Effector memory CD4-positive, alpha-beta T cell (primary cell): ENCODE measurements at places on chromosomes 4 and X.

- no peak for DNase-seq
Measured at GRCh38 chr4:90061881-90062280, 65.3 kb upstream of the CCSER1 start.

DNA sequence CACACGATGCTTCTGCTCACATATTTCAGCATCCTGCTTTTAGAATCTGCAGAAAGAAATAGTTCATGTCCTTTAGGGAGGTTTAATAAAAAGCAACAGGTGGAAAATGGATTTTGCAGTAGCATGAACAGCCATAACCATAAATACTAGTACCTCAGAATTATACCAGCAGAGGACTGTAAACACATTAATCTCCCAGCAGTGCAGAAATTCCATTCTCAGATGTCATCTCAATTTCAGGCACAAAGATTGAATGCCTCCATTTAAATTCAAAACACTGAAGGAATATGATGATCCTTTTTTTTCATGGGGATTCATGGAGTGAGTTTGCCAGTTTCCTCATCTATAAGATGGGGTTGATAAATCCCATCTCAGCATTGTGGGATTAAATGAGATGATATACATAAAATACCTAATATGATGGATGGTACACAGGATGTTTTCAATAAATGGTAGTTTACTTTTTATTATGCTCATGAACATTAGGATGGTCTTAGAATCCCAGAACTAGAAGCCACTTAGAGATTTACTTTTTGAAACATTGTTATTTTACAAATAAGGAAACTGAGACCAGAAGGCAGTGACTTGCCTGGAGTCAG is 566 bp upstream of the LIMCH1 start:
- DNase-seq: no peak

- no peak for DNase-seq
Measured at GRCh38 chrX:139008185-139008584, 296.7 kb upstream of the FGF13 start.

DNA sequence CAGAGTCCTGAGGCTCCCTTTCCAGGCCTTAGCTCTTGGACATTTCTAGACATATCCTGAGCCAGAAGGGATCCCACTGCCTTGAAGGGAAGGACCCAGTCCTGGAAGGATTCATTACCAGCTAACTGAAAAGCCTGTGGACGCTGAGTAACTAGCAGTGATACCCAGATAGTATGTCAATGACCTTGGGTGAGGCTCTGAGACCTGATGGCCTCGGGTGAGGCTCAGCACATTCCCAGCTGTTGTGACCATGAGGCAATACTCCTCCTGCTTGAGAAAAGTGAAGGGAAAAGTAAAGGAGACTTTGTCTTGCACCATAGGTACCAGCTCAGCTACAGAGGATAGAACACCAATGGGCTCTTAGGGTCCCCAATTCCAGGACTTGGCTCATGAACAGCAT is 268.1 kb downstream of the DKK2 start:
- DNase-seq: no peak

GRCh38 chrX:65578346-65578745 is 43.8 kb upstream of the LAS1L start:
- DNase-seq: no peak

- DNase-seq: no peak
Measured at GRCh38 chr4:36213977-36214376, 30.3 kb downstream of the ARAP2 start.

- no peak for DNase-seq
Measured at GRCh38 chr4:14856062-14856933, 146.0 kb upstream of the CPEB2 start.

DNA sequence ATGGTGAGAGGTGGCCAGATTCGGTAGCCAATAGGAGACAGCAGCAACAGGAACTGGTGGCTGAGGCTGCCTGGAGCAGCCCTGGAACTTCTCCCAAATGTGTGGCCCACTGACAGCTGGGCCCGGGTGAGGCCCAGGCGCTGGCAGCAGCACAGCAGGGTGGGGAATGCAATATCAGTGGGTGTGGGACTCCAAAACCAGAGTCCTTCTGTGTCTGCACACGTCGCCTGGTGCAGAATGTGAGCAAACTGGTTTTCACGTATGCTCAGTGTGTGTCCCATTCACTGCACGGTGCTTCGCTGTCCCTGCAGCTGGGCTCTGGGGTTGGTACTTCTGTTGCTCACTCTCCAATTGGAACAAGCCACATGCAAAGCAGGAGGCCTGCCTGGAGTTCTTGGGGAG is 14.4 kb upstream of the CENPU start:
- no peak for DNase-seq

GRCh38 chr4:123824524-123824923 is 427.9 kb downstream of the SPRY1 start:
- DNase-seq: no peak

GRCh38 chrX:118702741-118703140 is 24.7 kb upstream of the IL13RA1 start:
- DNase-seq: no peak

DNA sequence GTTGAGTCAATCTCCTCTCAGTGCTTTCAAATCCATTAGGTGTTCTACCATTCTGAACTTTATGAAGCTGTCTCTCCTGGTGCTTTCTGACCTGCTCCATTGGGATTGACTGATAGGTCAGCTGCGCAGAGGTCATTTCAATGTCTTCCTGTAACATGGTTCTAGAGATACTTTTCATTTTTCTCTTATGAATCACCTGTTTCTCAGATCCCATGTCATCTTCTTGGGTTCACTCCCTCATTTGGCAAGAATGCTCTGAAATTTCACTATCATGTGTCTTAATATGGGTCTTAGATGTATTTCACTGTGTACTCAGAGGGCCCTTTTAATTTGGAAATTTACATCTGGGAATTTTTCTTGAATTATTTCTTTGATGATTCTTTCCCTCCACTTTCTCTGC is 13.8 kb upstream of the PGM2 start:
- DNase-seq: no peak

DNA sequence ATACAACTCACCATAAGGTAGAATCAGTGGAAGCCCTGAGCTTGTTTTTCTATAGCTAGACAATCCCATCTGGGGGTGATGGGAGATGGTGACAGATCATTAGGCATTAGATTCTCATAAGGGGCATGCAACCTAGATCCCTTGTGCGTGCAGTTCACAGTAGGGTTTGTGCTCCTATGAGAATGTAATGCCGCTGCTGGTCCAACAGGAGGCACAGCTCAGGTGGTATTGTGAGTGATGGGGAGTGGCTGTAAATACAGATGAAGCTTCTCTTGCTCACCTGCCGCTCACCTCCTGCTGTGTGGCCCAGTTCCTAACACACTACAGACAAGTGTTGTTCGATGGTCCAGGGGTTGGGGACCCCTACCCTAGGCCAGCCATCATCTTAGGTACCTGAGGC is 5.9 kb upstream of the GATB start:
- no peak for DNase-seq

DNA sequence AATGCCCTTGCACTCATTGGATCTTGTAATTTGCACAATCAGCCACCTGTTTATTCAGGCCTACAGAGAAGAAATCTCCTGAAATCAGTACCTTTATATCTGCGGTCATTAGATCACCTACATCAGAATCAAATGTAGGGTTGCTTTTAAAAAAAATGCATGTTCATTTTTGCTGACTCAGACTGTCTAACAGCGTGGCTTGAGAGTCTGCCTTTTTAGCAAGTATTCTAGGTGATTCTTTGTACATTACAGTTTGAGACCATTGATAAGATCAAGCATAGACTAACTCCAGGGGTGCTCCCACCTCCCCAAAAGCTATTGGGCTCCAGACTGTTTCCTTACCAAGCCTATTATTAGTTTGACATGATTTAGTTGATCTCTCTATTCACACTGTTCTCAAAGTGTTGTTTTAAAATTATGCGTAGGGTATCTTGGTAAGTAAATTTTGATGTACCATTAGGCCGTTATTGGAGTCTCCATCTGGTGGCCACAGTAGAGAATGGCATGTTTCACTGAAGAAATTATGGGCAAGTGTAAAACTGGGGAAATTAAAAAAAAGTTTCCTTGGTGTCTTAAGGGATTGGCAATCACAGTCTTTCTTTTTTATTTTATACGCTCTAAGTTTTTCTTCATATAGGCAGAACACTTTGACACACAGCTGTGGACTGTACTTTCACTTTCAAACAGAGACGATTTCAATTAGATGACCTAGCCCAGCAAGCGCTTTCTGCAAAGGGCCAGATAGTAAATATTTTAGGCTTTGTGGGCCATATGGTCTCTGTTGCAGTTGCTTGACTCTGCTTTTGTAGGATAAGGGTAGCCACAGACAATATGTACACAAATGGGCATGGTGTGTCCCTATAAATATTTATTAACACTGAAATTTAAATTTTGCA is 33.7 kb upstream of the MSL3 start:
- DNase-seq: no peak

GRCh38 chr4:82482387-82482786 is 52.0 kb downstream of the ENOPH1 start:
- no peak for DNase-seq

DNA sequence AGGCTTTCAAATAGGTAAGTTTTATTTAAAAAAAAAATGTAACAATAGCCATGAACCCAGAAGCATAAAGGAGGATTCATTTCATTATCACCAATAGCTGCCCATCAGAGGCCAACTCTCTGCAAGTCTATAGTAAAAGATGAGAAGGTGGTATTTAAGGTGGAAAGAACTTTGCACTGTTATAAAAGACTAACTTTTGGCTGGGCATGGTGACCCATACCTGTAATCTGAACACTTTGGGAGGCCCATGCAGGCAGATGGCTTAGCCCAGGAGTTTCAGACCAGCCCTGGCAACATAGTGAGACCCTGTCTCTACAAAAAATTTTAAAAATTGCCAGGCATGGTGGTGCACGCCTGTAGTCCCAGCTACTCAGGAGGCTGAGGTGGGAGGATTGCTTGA is 43.3 kb downstream of the RPS3A start:
- no peak for DNase-seq

DNA sequence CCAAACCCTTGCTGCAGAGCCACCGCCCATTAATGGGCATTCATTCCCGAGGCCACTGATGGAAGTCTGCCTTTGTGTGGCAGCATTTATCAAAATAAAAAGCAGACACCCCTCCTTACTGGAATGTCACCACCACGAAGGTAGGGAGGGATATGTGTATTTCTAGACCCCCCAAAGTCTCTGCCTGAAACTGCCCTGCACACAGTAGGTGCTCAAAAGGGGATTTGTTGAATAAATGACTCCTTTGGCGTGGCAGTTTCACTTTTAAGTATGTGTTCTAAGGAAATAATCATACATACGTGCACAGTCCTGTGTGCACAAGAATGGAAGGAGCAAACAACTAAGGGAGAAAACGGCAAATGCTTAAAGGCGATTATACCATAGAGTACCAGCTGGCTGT is 23.6 kb upstream of the GLOD5 start:
- DNase-seq: no peak

DNA sequence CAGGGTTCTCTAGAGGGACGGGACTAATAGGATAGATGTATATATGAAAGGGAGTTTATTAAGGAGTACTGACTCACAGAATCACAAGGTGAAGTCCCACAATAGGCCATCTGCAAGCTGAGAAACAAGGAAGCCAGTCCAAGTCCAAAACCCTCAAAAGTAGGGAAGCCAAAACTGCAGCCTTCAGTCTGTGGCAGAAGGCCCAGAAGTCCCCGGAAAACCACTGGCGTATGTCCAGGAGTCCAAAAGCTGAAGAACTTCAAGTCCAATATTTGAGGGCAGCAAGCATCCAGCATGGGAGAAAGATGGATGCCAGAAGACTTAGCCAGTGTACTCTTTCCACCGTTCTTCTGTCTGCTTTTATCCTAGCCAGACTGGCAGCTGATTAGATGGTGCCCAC is 227.2 kb downstream of the KCTD8 start:
- no peak for DNase-seq

DNA sequence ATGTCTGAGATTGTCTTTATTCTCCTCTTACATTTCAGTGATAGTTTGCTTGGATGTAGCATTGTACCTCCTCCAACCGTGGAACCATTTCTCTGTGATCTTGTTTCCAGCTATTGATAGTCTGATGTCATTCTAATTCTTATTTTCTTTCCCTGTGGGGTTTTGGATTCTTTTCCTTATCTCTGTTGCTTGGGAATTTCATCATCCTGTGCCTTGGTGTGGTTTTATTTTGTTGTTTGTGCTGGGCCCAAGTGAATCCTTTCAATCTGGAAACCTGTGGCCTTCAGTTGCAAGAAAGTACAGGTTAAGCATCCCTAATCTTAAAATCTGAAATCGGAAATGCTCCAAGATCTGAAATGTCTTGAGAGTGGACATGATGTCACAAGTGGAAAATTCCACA is 22.0 kb downstream of the MSX1 start:
- no peak for DNase-seq

DNA sequence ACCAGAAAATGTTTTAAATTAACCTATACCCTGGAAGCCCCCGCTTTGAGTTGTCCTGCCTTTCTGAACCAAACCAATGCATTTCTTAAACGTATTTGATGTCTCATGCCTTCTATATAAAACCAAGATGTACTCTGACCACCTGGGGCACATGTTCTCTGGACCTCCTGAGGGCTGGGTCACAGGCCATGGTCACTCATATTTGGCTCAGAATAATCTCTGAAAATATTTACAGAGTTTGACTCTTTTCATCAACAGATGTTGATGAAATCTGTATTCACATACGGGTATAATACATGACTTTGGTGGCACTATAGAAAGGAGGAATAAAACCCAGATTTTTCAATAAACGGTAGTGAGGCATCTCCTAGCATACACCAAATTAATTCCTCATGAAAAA is 55.7 kb downstream of the STAP1 start:
- DNase-seq: no peak

DNA sequence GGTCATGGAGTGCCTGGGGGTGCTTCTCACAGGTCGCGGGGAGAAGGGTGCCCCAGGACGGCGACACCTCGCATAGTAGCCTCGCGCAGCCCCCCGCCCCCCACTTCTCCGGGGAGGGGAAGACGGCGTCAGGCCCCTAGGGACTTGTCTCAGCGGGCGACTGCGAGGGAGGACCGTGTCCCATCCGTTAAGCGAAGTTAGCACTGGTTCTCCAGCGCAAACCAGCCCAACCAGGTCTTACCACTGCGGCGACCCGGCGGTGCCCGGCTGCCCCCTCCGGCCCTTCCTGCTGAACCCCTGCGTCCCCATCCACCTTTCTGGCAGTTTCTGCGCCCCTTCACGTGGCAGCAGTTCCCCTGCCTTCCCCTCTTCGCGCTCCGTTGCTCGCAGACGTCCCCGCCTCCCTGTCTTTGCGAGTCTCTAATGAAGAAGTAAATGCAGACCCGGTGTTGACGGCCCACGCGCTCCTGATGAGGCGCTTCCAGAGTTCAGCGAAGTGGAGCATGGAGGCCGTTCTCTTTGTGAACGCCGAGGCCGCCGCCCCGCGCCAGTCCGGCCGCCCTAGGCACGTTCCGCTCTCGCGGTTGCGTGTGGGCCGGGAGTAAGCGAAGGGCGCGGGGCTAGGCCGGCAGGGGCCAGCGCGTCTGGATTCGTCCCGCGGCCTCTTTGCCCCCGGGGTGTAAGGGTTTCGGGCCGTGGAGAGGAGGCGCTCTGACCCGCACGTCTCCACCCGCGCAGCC is 3.0 kb downstream of the SLIT2 start:
- DNase-seq: no peak
